ENCODE measurements at places on chromosomes 11 and 22. TPM values are rescaled to one million over a fixed set of nuclear protein-coding genes. Genes with fewer than 3 reads are reported as not detected.

Gene C22orf42
- total RNA-seq, result not detected

Gene GPR83
- not detected for total RNA-seq

Gene LRRC74B
- not detected for total RNA-seq

Gene CLDN25
- total RNA-seq, result not detected

Gene OR8B4
- not detected for total RNA-seq

Gene CDC45
- 0.39 TPM for total RNA-seq

Gene TUBA8
- 4.7 TPM for total RNA-seq

Gene SNX32
- 0.56 TPM for total RNA-seq

Gene OR52I1
- total RNA-seq, result not detected
